CD4-positive, alpha-beta T cell treated with Interleukin-10 for 1 hour (primary cell): ENCODE measurements at places on chromosomes 16 and 17.

DNA sequence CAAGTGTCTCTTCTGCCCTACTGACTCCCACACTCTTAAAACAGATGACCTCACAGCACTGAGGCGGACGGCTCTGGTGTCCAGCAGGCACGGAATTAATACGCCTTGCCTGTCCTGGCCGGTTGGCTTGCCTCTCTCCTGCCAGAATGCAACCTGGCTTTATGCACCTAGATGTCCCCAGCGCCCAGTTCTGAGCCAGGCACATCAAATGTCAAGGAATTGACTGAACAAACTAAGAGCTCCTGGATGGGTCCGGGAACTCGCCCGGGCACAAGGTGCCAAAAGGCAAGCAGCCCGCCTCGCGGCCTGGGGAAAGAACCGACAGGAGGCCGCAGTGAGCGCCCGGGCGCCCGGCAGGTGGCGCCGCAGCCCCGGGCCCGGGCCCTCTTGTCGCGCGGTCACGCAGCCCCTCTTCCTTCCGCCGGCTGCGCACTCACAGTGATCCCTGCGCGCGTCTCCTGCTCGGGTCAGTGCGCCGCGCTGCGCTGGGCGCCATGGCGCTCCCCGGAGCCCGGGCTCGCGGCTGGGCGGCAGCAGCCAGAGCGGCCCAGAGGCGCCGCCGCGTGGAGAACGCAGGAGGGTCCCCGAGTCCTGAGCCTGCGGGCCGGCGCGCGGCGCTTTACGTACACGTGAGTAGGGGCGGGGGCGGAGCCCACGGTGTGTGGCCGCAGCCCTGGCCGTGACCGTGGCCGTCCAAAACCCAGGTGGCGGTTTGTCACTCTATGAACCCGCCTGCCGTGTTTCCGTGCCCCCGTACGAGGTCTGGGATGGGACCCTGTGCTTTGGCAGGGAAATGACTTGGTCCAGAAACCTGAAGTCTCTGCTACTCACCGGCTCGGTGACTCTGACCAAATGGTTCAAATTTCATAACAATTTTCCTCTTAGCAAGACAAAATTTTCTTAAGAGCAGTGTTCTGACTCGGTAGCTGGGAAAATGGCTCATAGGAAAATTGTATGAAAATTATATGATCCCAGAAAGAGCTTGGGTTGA lies at the start of gene RSAD1:
Gene RSAD1 (plus strand): TSS at position 470 of the 991 bp plus-strand sequence. CDS start 25 bp downstream, at position 495.
- peak; percentile 88 for DNase-seq

- DNase-seq = no peak
These were observed 18.3 kb upstream of the MLKL start for GRCh38 chr16:74718741-74719610.

DNA sequence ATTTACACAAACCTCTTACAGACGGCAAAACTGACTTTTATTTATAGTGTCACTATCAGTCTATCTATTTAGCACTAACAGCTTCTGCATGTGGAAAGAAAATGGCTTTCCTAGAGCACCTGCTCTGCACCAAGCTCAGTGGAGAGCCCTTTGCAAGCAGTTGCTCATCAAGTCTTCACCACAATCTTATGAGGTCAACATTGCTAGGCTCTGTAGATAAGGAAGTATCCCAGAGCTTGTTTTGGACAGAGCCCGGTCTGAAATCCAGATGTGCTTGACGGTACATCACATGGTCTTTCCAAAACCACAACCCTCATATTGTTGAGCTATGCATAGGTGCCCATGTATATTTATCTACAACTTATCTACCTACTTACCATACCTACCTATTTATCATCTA lies 572.7 kb upstream of the CDH5 start:
- DNase-seq = no peak

- no peak for DNase-seq
These were observed 462.5 kb upstream of the EEF2KMT start for GRCh38 chr16:5560084-5560483.

- peak; percentile 48 for DNase-seq
These were observed 26.9 kb downstream of the RGS9 start for GRCh38 chr17:65163990-65164495.

DNA sequence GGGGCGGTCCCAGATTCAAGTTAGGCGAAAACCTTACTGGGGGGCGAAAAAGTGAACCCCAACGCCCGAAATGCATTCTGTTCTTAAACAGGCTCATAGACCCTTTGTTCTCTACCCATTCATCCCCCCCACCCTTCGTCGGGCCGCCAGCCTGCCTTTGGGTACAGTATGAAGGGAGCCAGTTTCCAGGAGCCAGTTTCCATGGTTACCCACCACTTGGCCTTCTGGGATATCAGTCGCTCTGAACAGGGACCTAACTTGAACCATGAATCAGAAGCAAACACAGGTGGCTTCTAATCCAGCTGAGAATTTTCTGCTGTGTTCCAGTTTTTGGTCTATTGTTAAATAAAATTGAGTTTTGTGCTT lies 532 bp downstream of the DHX40 start:
- peak; percentile 74 for DNase-seq

DNA sequence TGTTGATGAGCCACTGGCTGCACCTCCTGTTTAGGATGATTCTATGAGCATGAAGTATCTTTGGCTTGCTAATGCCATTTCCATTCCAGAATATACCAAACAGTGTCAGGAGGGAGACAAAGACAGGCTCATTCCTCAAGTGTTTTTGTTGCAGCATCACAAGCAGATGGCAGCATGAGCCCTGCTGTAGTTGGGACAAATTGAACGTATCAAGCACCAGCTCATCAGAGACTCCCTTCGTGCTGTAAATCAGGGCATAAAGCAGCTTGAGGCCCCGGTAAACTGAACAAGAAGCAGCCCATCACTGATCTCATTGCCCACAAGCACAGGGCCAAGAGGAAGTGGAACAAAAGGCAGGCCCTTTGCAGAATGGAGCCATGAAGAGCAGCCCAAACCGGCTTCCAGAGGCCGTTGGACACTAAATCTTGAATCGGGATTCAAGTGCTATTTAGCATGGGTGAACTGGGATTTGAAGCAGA lies 45.9 kb upstream of the HS3ST3A1 start:
- DNase-seq = no peak

GRCh38 chr17:50607522-50608175 lies 27.0 kb upstream of the ABCC3 start:
- no peak for DNase-seq

DNA sequence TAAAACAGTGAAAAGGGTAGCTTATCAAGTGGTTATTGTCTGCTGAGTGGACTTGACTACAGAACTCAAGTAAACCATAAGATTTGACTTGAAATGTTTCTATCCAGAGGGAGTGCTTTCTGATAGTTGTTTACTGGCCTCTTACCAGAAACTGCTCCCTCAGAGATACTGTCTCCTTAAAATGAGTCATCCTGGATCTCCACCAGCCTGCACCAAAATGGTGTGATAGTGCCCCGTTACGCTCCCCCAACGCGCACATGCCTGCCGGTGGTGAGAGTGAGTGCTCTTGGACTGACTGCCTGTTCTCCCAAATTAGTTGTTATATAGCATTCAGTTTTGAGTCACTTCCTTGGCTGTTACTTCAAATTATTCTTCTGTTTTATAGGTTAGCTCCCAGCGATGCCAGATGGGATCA lies 22.9 kb downstream of the PRCD start:
- DNase-seq = no peak

DNA sequence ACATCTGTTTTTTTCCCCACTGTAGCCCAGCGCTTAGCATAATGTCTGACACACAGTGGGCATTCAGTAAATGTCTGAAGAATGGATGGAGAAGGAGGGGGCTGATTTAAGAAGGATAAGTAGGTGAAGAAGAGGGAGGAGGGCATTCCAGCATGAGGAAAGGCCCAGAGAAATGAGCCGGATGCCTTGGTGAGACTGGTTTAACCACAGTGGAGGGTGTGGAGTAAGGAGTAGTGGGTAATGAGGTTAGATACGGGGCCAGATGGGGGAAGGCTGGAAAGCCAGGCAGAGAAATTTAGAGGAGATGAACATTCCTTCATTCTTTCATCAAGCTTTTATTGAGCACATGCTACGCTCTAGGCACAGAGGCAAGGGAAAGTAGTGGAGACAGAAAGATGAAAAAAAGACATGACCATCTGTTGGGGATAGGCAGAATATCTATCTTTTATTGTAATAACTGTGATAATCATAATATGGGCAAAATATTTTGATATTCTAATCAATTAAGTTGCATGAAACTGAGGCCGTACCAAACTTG lies 43.7 kb upstream of the NFAT5 start:
- DNase-seq = no peak

DNA sequence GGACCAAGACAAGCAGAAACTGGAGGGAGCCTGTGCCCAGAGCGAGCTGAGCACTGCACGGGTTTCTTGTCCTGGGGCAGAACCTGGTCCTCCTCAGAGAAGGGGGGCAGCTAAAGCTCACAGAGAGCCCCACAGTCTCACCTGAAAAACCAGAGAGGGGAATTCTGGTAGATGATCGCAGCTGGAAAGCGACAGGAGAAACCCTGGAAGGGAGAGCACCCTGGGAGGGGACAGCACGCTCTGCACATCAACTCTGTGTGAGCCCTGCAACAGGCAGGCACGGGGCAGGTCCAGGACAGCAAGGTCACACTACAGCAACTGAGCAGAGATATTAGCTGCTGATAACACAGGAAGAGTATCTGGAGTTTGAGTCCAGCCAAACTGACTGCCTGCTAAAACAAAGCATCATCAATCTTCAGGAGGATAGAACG lies 18.2 kb downstream of the ZCCHC14 start:
- DNase-seq = no peak

- no peak for DNase-seq
These were observed 7.3 kb upstream of the SMIM36 start for GRCh38 chr17:55518510-55518909.

- no peak for DNase-seq
These were observed 29.0 kb upstream of the ATP2C2 start for GRCh38 chr16:84339311-84339710.

DNA sequence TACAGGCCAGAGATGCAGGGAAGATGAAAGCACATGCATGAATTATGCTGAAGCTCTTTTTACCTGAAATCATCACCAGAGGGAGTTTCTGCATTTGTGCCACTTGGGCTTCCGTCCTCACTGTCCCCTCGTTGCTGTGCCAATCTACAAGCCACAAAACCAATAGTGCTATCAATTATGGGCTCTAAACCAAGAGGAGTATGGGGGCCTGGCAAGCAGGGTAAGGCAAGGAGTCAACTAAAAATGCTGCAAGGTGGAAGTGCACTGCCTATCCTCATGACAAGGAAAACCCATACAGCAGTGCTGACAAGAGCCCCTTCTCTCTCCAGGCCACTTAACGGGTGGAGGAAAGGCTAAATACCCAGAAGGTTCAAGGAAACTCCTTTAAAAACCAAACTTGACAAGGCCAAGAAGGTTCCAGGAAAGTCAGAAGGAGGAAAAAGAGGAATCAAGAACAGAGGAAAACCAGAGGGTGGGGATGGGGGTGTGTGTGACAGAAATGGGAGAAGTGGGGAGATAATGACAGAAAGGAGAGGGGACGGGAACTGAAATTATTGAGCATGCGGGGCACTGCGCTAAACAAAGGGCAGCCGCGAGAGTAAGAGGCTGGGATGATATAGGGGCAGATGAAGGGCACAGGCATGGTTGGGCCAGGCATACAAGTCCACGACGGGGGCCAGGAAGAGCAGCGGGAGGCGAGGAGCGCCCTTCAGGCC lies 674 bp downstream of the C17orf75 start:
- DNase-seq = peak; percentile 75
